ENCODE measurements at places on chromosomes 13 and 19.

GRCh38 chr19:15498910-15499309 lies 9.4 kb upstream of the CYP4F22 start:
- DNase-seq, result no peak

DNA sequence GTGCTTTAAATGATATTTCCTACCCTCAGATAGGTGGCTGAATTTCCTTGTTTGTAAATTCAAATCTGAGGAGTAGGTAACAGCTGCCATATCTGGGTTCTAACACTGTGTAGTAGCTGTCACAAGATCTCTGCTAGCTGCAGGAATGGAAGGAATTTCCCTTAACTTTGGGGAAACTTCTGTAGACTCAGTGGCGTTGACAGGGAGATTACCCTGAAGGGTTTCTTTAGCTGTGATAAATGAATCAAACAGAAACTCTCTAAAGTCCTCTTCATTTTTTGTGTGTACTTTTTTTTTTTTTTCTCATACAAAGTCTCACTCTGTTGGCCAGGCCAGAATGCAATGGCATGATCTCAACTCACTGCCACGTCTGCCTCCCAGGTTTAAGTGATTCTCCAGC lies 5.3 kb upstream of the EPSTI1 start:
- peak; percentile 92 for DNase-seq

- DNase-seq, result no peak
These were observed 22.9 kb downstream of the PPP2R1A start for GRCh38 chr19:52212572-52213255.

GRCh38 chr13:37456506-37456905 lies 142.1 kb downstream of the POSTN start:
- no peak for DNase-seq

GRCh38 chr19:9729162-9729561 lies 39.4 kb downstream of the ZNF846 start:
- DNase-seq, result no peak

DNA sequence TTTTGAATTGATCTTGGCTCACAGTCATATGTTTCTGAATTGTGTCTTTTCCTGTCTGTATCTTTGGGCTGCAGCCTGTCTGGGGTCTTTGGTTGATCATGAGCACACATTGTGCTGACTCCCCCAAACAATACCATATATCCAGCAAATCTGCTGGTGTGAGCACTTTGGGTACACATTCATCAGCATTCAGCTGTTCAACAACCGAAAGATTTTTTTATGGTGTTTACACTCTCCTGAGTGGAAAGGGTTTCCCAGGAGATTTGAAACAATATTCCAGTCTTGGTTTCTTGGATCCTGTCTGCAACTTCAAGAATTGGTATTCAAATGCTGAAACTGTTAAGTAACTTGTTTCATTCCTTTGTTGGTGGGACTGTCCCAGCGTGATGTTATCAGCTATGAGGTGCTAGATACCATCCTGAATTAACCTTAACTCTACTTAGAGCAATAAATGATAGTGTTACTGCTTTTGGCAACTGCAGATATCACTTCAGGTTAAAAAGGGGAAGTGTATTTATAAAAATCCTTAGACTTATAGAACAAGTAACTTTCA lies 78.4 kb upstream of the DIAPH3 start:
- no peak for DNase-seq

- DNase-seq, result no peak
These were observed 13.2 kb downstream of the STXBP2 start for GRCh38 chr19:7650148-7650547.

- DNase-seq, result no peak
These were observed 223.5 kb downstream of the KLF12 start for GRCh38 chr13:73910733-73911132.

GRCh38 chr13:108368250-108368905 lies 98.9 kb downstream of the TNFSF13B start:
- no peak for DNase-seq

- DNase-seq, result no peak
These were observed 79.1 kb downstream of the STARD13 start for GRCh38 chr13:33206425-33206824.

DNA sequence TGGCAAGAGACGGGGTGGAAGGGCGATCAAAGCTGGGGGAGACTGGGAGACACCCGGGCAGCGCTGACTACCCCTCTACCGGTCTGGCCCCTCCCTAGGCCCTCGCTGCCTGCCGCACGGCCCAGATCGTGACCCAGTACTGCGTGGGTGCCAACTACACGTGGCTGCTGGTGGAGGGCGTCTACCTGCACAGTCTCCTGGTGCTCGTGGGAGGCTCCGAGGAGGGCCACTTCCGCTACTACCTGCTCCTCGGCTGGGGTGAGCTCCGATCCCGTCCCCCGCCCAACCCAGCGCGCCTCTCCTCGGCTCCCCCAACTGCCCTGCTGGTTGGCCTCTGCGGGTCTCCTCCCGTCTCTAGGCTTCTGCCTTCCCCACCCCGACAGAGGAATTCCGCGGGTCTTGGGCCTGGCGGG lies 8.8 kb downstream of the GIPR start:
- DNase-seq, result no peak

Data from fibroblast of upper back skin (primary cell).